Posterior cingulate gyrus (tissue), 11 donors: ENCODE measurements at places on chromosomes 2 and 18.

GRCh38 chr2:207960090-207960489 is 65.2 kb downstream of the PLEKHM3 start:
- DNase-seq, result no peak

GRCh38 chr2:23756593-23757292 is 170.2 kb downstream of the ATAD2B start:
- no peak for DNase-seq

DNA sequence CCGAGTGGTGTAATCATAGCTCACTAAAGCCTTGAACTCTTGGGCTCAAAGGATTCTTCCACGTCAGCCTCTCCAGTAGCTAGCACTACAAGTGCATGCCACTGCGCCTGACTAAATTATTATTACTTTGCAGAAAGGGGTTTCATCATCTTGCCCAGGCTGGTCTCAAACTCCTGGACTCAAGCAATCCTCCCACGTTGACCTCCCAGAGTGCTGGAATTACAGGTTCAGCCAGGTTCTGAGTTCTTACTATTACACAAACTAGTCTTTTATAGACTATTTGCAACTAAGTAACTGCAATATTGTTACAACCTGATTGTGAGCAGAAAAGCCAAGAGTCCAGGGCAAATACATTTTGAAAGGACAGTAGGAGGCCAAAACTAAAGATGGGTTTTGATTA is 35.9 kb upstream of the MRPL19 start:
- DNase-seq, result no peak

- no peak for DNase-seq
These were observed 111.6 kb upstream of the NPAS2 start for GRCh38 chr2:100708333-100708732.

DNA sequence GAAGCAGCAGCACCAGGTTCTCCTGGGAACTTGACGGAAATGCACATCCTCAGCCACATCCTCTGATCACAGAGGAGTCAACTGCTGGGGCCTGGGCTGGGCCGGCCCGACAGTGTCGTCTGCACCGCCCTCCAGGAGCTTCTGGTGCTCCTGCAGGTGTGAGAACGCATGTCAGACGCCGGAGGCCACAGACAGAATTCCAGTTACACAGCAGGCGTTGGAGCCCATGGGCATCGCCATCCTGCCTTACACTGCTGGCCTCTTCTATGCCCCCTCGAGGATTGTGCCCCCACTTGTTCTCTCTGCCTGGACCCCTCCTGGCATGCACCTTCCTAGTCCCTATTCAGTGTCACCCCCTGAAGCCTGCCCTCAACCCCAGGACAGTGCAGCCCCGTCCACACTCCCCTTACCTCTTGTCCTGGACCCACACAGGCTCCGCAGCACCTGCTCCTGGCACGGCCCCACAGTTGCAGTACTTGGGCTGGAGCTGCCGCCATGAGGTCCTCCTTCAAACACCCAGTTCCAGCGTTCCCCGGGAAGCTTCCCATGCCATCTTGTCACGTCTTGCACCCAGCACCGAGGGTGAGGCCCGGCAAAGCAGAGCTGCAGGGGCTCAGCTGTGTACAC is 37.5 kb downstream of the ADI1 start:
- DNase-seq, result no peak

DNA sequence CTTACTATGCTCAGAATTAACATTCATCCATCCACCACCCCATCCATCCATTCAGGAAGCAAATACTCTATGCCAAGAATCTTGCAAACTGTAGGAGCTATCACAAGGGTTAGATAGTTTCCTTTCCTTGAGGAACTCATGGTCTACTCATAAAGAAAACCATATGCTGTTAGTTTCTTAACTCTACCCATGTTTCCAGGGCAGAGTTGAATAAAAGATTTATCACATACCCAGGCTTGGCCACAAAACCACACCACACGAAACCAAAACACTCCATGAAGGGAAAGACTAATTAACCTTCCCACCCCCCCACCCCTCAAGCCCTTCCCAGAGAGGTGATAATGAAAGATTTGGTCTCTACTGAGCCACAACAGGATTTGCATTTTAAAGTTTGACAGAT is 23.7 kb upstream of the MSGN1 start:
- no peak for DNase-seq

GRCh38 chr2:161206471-161207032 is 46.3 kb downstream of the TANK start:
- DNase-seq, result no peak

- no peak for DNase-seq
These were observed 22.2 kb upstream of the ARL4C start for GRCh38 chr2:234518986-234519642.

- DNase-seq, result no peak
These were observed 197.8 kb downstream of the TNS1 start for GRCh38 chr2:217804791-217805667.

GRCh38 chr18:41150316-41150715 is 804.7 kb upstream of the PIK3C3 start:
- DNase-seq, result no peak

DNA sequence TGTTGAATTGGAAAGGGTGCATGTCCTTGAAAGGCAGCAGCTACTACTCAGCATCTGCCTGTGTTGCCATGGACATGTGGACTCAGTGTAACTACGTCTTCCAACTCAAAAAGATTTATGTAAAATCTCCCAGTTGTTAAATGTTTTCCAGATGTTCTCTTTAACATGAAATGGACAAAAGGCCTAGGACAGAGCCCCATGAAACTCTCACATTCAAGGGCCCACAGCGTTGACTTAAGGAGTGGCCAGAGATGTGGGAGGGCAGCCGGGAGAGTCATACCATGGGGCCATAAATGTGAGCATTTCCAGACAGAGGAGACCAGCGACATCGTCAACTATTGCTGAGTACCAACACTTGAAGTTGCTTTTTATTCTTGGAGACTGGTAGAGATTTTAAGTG is 9.9 kb downstream of the SLC3A1 start:
- DNase-seq, result no peak

GRCh38 chr2:135473567-135473966 is 57.5 kb downstream of the ZRANB3 start:
- DNase-seq, result no peak

GRCh38 chr2:238965371-238966071 is 117.6 kb downstream of the TWIST2 start:
- DNase-seq, result no peak
